ENCODE measurements at places on chromosomes 1 and 21.

DNA sequence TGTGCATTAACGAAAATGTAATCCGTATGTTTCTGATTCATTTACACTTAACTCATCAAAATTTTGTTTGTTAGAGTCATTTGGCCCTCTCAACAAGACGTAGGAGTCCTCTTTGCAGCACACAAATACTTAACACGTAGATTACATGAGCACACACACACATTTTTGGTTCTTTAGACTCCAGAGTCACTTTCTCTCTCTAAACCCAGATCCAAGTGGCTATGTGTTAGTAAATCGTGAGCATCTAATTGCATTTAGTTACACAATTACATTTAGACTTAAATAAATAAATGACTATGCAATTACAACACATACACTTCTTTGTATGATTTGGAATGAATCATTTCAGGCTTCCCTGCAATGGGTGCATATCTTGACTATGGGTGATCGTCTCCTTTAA lies 109.0 kb upstream of the GREM2 start:
- no peak for DNase-seq

DNA sequence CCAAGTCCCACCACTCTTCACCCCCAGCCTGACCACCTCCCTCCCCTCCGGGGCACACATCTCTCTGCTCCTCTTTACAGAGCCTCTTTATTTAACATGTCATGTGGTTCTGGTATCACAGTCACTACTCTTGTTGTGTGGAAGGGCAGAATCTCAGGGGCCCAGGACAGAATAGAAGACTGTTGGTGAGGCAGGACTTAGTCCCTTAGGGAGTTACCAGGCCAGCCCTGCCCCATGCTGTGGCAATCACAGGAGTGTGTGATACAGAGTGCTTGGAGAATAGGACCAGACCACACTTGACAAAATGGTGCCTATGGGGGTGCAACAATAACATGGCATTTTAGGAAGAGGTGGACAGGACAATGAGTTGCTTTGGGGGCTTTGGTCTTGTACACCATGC lies 43.0 kb upstream of the CRNN start:
- DNase-seq: no peak

DNA sequence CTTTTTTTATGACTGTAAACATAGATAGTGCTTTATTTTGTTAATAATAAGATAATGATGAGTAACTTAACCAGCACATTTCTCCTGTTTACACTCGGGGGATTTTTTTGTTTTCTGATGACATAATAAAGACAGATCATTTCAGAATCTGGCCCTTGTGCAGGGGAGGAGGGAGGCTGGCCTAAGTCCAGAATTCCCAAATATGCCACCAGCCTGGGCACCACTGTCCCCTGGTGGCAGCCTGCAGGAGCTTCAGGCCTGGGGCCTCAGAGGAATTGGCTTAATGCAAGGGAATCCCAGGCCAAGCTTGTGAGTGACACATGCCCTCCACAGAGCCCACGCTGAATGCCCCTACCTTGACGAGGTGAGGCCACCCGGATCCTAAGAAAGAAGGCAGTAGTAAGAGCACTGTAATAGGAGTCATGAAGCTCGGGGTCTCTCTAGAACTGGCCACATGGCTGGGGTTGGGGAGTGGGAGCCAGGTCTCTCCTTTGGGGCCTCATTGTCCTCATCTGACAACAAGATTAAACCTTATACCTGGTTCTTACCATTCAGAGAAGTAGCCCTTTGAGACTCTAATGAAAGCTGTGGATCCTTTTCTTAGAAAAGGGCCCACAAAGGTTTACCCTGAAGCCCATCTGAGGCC lies 24.1 kb downstream of the ETNK2 start:
- DNase-seq: peak; percentile 78

- DNase-seq: no peak
Measured at GRCh38 chr1:50724626-50725286, 235.3 kb downstream of the FAF1 start.

- no peak for DNase-seq
Measured at GRCh38 chr1:91727763-91728162, 158.2 kb downstream of the TGFBR3 start.

DNA sequence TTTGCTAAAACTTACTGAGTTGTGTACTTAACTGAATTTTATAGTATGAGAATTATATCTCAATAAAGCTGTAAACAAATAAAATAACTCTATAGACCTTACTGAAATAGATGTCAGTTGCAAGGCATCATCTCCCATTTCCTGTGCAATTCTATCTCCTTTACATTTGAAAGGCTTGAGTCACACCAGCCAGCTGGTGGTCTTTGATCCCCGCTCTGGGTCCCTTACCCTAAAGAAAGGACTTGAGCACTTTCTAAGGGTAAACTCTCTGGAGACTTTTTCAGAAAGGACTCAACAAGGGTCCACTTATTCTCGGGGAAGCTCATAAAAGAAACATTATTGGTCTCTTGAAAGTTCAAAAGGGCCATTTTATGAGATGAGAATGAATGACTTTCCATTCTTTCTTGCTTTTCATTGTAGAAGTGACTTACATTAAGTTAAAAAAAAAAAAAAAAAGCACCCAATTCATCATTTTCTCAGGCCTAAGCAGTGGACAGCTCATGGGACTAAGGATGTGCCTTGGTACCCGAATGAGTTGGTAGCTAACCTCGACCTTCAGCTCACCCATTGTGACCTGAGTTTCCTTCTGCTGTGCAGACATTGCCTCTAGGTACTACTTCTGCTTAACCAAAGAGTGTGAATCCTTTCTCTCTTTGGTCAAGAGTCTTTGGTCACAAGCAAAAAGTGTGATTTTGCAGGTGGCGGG lies 147.0 kb upstream of the COA6 start:
- no peak for DNase-seq

- no peak for DNase-seq
Measured at GRCh38 chr1:44212355-44213221, 683 bp upstream of the DMAP1 start.

DNA sequence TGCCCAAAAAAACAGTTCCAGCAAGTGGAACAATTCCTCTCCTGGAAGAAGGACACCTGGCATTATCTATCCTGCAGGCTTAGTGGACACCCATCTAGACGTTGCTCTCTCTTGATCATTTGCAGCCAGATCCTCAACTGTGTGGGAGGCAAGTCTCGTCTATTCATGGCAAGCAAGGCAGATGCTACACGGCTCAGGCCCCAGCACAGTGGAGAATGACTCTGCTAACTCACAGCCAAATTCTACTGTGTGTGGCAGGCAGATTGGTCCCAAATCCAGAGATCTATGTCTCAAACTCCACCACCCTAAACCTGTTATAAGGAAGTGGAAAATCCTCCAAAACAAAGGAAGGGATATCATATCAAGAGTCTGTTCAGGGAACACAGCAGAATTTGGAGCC lies 7.0 kb downstream of the TNNT2 start:
- DNase-seq: no peak

DNA sequence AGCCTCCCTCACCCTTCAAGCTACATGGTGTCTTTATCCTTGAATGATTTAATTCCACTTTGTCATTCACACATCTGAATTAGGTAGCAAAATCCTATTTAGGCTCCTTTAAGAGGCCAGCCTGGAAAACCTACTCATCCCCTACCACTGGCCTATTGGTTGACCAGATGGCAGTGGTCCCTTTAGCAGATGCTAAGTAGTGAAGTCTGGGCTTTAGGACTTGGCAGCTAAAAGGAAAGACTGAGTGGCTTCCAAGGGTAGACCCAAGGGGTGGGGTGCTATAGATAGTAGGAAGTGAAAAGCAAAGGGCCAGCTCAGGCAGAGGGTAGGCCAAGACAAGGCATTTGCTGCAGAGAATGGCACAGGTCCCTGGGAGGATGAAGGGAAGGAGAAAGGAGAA lies 46.6 kb downstream of the KCNJ6 start:
- DNase-seq: no peak

DNA sequence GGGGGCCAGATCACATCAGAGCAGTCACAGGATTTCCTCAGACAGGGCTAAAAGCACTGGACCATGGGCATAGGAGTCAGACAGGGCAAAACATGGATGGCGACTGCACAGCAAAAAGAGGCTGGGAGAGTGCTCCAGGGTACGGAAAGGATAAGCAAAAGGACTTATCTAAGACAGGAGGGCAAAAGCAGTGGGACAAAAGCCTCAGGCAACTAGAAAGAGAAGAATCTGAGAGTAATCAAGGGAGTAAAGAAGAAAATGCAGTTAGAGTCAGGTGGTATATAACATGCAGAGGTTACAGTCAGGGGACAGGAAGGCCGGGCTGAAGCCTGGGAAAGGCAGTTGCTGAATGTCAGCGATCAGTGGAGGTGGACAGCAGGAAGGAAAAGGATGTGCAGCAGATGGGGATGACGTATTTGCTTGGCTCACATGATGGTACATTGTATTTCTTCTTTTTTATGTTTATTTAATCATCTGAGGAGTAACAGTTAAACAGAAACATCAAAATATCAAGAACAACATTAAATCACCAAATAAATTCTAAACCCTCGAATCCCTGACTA lies 63.1 kb upstream of the CNN3 start:
- no peak for DNase-seq

- DNase-seq: no peak
Measured at GRCh38 chr1:147904726-147905125, 2.1 kb downstream of the GJA8 start.

DNA sequence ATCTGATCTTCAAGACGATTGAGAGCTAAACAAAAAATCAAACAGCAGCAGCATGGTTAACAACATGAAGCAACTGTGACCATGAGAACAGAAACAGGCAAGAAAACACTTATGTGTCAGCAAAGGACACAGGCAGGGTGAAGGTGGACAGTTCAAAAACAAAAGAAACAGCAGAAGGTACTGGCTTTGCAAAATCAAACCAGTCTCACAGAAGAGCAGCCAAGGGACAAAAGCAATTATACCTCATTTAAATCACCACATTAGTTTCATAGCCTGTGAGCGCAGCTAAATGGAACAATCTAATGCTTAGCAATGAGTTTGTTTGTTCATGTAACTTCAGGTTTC lies 59.1 kb downstream of the CAPN2 start:
- DNase-seq: no peak

DNA sequence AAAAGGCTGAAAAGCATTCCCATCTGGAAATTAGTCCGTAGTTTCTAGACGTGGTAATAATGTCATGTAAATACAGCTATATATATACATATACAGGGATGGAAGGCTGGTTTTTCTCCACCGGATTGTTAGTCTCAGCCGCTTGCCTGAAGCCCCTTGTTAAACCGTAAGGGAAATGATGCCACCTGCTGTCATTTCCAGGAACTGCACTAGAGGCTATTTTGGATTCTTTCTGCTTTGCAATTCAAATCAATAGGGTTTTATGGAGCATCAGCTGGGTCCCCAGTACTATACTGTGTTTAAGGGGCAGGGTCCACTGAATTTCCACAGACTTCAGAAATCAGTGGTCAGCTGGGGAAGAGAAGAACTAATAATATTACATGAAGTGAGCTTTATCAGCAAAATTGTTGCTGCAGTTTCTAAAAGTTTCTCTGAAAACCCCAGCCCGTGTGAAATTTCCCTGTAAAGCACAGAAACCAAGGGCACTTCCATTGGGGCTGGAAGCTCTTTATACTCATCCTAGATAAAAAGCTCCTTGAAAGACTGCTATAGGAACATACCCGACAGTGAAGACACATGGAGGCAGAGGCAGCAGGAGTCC lies 33.8 kb upstream of the MPZL1 start:
- peak; percentile 84 for DNase-seq

DNA sequence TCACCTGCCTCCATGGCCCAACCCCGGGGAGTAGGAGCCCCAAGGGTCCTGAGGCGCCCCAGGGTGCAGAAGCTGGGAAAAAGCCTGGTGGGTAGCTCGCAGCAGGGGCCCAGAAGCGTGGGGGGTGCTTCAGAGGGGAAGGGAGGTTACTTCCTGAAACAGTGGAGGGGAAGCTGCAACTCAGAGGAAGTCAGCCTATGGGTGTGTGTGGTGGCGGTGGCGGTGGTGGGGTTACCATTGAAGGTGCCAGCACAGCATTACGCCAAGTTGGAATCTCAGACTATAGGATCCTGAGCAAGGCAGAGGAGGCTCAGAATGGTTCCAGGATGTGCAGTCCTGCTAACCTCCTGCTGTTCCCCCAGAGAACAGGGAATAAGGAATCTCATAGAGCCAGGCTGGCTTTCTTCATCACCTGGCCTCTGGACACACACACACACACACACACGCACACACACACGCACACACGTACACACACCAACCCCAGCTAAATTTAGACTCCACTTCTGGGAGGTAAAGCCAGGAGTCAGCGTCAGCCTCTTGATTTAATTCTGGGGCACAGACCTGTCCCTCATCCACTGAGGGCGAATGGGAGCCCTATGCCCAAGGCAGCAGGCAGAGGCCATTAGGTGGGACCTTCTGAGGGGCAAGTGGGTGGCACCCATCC lies 1.3 kb downstream of the DENND4B start:
- DNase-seq: no peak

DNA sequence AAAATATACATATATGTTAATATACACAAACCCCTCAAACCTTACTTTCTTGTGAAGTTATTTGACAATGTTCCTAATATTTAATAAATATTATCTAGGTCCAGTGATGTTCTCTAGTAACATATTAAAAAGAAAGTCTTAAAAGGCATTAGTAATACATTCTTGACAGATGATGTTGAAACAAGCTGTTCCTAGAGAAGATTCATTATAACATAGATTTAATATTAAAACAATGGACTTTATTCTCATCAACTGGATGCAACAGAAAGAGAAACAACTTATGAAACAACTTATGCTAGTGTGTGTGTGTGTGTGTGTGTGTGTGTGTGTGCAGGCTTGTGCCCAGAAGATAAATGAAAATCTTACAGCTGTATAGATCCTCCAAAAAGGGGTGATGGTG lies 68.5 kb upstream of the PLXNA2 start:
- no peak for DNase-seq

GRCh38 chr1:31593770-31594632 lies 17.7 kb downstream of the TINAGL1 start:
- DNase-seq: peak; percentile 76

GRCh38 chr1:214700437-214700836 lies 97.4 kb downstream of the CENPF start:
- DNase-seq: no peak

DNA sequence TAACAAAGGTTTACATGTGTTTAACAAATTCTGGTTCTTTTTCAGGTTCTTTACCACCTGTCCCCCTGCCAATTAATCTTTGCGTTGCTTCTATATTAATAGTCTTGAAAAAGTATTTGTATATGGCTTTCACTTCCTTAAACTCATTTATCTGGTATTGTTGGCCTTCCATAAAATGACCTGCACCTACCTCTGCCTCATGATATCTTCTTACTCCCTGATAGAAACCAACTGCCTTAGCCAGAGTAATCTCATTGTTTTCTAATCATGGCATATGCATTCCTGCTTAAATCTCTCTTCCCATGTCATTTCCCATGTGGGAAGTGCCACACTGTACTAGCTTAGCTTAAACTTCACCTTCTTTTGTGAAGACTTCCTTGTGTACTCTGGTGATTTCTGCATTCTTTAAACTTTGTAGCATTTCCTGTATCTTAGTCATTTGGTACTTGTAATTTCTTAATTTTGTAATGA lies 8.7 kb downstream of the SMG7 start:
- no peak for DNase-seq

GRCh38 chr1:207797229-207797973 lies 45.5 kb downstream of the CD46 start:
- peak; percentile 66 for DNase-seq

- no peak for DNase-seq
Measured at GRCh38 chr21:35222021-35222420, 172.9 kb upstream of the RUNX1 start.

All from ecto neural progenitor cell (in vitro differentiated cells).